Fibroblast of lung (primary cell): ENCODE measurements at places on chromosomes 11 and 22. TPM values are rescaled to one million over a fixed set of nuclear protein-coding genes. Genes with fewer than 3 reads are reported as not detected.

Gene TOM1
- 51.6 and 68.5 TPM in 2 replicates for polyA plus RNA-seq

Gene LRRC74B
- polyA plus RNA-seq = not detected in 2 replicates

Gene DNAJB13
- 0.10 TPM in 1 of 2 replicates, not detected in the other for polyA plus RNA-seq

GRCh38 chr11:27443746-27444507 is 28.7 kb downstream of the LGR4 start:
- no peak for DNase-seq
- H3K4me3 ChIP-seq = no peak overlapping the region
- no peaks in the 10 kb centered on the region for H3K36me3 ChIP-seq
- no peaks in the 10 kb centered on the region for H3K4me1 ChIP-seq

Gene OR4A16
- not detected in 2 replicates for polyA plus RNA-seq

DNA sequence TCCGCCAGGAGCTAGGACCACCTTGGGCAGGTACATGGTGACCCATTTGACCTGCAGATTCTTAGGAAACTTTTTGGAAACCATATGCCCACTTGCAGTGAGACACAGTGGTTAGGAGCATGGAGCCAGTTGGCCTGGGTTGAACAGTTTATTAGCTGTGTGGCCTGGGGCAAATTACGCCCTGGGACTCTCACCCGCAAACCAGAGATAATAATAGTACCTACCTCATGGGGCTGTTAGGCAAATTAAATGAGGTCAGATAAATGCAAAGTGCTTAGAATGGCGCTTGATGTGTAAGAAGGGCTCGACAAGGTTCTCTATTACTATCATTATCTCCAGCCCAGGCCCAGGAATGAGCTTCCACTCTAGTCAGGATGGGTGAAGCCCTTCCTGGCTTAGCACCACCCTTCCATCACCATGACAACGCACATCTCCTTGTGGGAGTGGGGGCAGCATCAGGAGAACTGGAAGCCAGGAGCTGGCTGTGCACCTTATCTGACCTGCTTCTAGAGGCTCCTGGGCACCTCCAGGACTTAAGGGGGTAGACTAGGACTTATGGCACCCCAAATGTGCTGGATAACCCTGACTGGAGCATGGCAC is 5.1 kb downstream of the SYT12 start:
- no peak overlapping the region for H3K27ac ChIP-seq
- H3K4me1 ChIP-seq = peaks cover 6% of the 10 kb centered on the region
- DNase-seq = no peak

Gene AHNAK
- 209 and 220 TPM in 2 replicates for polyA plus RNA-seq

DNA sequence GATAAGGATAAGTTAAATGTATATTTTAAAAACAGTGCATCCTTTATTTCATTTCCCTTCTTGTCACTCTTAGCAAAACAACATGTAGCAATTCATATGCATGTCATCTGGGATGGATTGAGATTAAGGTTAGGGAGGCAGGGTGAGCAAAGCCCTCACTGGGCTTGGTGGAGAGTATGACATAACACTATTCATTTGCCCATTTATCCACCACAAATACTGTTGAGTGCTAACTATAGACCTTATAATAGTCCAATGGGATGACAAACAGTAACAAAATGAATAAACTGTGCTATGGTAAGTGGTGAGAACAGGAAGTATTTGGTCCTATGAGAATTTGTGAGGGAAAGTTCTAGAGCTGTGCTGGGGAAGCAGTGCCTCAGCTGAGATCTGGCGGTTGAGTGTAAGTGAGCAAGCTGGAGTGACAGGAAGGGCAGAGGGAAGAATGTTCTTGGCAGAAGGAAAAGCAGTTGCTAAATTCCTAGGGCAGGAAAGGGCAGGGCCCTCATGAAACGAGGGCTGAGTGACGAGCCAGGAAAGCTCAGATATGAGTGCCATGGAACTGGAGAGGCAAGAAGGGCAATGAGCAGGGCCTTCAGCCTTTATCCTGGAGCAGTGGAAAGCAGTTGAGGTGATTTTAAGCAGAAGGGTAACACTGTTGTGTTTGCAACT is 6.7 kb downstream of the HSD17B12 start:
- peak; percentile 41 for DNase-seq
- H3K36me3 ChIP-seq = no peaks in the 10 kb centered on the region
- H3K4me3 ChIP-seq = no peak overlapping the region
- peak overlapping the region; percentile 6 for H3K27ac ChIP-seq
- no peaks in the 10 kb centered on the region for H3K27me3 ChIP-seq

DNA sequence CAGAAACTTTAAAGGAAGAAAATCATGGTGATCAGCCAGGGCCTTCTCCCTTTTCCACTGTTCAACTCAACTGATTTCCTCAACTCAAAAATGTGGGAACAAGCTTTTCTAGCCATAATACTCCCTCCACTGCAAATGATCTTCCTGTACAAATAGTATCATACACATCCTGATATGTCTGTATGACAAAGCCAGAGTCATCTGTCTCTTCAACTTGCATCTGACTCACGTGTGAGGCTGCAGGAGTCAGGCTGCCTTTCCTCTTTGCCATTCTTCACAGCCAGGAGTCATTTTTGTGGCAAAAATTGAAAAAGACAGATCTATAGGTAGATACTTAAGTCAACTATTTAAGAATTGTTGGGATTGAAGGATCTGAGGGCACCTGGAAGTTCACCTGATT is 13.3 kb downstream of the PATZ1 start:
- H3K27me3 ChIP-seq = no peaks in the 10 kb centered on the region
- peaks cover 12% of the 10 kb centered on the region for H3K36me3 ChIP-seq
- DNase-seq = no peak
- H3K4me3 ChIP-seq = no peak overlapping the region

GRCh38 chr11:134995741-134996140 is 583.7 kb upstream of the B3GAT1 start:
- H3K36me3 ChIP-seq = no peaks in the 10 kb centered on the region
- H3K27ac ChIP-seq = no peak overlapping the region
- no peak overlapping the region for H3K4me3 ChIP-seq

DNA sequence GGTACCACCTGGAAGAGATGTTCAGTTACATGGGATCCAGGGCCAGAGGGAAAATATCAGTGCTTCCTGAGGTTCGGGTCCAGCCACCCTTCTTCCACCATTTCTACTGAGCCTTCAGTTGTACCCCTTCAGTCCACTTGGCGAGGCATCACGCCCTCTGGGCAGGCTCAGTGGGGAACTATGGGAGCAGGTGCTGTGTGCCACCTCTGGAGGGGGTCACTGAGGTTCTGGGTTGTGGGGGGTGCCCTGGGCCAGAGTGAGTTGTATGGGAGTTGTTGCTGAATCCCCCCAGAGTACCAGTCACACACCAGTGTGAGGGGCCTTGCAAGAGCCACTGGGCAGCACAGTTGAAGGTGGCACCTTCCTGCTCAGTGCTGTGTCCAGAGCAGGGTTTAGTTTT is 2.7 kb upstream of the SREBF2 start:
- H3K27ac ChIP-seq = no peak overlapping the region
- no peak for DNase-seq
- no peaks in the 10 kb centered on the region for H3K27me3 ChIP-seq
- H3K36me3 ChIP-seq = no peaks in the 10 kb centered on the region
- H3K4me3 ChIP-seq = no peak overlapping the region
- H3K4me1 ChIP-seq = peaks cover 9% of the 10 kb centered on the region
